ENCODE measurements at places on chromosomes 16 and 17.

DNA sequence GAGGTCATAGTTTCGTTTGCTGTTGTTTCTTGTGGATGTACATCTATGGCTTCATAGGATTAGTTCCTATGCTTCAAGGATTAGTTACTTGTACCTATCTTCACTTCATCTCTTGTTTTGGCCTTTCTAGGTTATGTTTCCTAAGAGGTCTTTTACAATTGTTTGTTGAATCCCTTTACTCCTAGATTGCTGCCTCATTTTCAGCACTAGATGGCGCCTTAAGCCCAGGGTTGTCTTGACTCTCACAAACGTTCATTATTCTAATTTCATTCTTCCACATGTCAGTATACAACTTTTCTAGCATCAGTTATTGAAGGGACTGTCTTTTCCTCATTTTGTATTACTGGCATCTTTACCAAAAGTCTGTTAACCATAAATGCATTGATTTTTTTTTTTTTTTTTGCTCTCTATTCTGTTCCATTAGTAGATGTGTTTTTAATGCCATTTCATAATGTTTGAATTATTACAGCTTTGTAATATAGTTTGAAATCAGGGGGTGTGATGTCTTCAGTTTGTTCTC lies 45.0 kb upstream of the NACA2 start:
- peak; percentile 64 for DNase-seq

DNA sequence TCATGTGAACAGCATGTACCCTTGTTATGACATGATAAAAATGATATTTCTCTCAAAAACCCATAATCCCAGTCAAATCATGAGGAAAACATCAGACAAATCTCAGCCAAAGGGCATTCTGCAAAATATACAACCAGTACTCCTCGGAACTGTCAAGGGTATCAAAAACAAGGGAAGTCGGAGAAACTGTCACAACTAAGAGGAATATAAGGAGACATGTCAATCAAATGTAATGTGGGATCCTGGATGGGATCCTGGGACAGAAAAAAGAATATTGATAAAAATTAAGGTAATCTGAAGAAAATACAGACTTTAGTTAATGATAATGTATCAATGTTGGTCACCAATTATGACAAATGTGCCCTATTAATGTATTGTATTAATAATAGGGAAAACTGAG lies 15.6 kb upstream of the CDYL2 start:
- no peak for DNase-seq

DNA sequence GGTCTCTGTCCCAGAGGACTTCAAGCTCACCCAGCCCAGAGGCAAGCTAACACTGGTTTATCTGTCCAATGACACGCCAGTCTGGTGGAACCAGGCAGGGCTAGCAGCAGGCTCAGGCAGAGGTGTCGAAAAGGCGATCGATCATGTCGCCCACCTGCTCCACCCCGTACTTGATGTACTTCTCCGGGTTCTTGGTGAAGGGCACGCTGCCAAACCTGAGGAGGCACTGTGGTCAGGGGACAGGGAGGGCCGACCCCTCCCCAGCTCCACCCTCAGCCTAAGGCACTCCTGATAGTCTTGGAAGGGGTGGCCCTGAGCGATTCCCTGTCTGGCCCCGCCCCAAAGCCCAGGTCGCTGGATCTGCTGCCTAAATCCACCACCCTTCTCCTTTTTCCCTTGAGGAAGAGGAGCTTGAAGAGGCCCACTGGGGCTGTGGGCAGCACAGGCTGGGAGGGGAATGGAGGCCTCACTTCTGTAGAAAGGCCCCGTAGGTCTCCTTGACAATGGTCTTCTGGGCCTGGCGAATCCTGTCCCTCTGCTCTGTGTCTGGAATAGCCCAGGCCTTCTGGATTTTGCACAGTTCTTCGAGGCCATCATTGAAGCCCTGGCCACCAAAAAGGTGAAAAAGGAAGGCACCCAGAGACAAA lies 4.7 kb downstream of the ZACN start:
- no peak for DNase-seq

DNA sequence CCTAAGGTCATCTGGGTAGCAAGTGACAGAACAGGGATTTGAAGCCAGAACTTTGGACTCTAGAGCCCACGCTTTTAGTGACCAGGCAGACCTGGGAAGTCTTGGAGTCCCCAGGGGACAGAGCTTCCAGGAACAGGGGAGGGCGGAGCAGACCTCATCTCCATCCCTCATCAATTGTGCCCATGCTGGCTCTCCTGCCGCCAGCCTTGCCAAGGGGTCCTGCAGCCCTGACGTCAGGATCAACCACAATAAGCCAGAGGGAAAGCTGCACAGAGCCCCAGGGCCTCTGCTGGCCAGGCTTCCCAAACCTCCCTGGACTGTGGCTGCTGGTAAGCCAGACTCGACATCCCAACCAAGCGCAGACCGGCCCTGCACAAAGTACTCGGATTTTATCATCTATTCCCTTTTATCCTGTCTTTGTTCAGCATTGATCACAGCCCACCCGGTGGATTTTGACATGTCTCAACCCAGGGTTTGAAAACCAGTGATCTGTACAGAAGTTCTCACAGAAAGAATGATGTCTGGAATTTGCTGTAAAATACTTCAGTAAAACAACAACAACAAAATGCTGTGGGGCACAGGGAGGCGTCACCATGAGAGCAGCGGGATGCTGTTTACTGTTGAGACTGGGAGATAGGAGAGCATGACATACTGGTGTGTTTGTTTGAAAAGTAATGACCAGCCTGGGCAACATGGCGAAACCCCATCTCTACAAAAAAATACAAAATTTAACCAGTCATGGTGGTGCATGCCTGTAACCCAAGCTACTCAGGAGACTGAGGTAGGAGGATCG lies 11.8 kb downstream of the C16orf74 start:
- no peak for DNase-seq

DNA sequence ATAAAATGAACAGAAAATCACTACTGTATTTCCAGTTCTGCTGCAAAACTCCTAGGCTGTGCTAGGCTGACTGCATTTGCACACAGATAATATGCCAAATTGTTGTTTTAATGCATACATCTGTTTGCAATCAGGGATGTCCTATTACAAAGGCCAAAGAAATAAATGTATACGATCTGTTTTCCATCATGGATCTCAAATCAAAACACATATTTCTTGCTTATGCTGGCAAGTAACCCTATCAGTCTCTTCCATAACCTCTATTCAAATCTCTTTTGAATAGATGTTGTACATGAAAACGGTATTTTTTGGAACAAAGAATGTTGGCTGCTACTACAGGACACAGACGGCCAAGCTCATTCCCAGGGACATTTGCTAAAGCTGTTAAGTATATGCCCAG lies 56.6 kb downstream of the DUSP14 start:
- no peak for DNase-seq

- no peak for DNase-seq
Observed at GRCh38 chr16:49524947-49525315, 151.3 kb downstream of the C16orf78 start.

GRCh38 chr16:50539053-50539695 lies 9.0 kb upstream of the NKD1 start:
- no peak for DNase-seq

- no peak for DNase-seq
Observed at GRCh38 chr16:3787924-3788661, 70.8 kb upstream of the TRAP1 start.

DNA sequence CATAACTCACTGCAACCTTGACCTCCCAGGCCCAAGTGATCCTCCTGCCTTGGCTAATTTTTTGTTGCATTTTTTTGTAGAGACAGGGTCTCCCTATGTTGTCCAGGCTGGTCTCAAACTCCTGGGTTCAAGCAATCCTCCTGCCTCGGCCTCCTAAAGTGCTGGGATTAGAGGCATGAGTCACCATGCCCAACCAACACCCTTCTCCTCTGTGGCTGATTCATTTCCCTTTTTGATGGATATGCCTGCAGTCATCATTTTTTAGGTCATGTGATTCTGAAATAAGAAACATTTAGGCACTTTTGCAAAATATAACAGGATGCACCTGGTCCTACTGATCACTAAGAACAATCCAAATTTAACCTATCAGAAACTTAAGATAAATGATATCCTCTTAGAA lies 44.0 kb upstream of the YPEL2 start:
- DNase-seq, result peak; percentile 80

- peak; percentile 74 for DNase-seq
Observed at GRCh38 chr16:75108792-75109731, 7.5 kb downstream of the LDHD start.

- no peak for DNase-seq
Observed at GRCh38 chr17:17684906-17685774, 3.9 kb downstream of the RAI1 start.

DNA sequence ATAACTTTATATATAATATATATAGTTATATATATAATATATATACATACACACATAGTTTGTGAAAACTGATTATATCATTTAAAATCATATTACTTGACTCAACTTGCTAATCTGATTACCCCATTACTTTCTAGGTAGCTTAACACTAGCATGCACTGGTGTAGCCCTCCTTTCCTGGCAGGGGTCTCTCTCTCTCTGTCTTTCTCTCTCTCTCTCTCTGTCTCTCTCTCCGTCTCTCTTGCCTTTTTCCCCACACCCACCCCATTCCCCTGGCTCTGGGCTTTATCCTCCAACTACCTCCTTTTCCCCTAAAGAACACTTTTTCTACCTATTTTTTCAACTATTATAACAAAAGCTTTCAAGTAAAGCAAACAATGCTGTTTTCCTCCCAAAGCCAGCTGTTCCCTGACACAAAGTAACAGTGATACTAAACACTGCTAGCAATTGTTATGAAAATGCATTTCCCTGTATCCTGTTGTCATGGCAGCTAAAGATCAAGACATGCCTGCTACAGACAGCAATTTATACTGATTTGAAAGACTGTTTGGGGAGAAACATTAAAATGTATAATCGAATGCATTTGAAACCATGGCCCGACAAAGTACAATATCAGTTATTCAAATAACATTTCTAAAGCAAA lies 89.4 kb downstream of the CHD9NB start:
- DNase-seq, result no peak

DNA sequence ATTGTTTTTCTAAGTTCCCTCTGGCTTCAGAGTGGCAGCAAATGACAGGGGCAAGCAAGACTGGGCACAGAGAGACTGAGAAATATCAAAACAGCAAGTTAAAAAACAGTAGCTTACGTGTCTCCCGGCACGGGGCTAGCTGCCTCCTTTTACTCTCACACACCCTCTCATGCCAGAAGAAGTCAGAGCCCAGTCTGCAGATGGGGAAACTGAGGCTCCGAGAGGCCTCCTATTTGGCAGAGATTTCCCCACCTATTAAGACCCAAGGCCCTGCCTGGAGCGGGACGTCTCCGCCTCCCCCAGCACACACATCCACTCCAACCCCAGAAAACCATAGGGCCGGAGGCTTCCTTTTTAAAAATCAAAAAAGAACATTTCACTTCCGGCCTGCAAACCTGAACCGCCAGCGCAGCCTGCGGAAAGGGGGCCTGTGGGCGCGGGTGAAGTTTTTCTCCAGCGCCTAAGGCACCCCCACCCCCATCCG lies 832 bp downstream of the CARHSP1 start:
- no peak for DNase-seq

- no peak for DNase-seq
Observed at GRCh38 chr16:25158401-25158800, 46.9 kb downstream of the LCMT1 start.

- peak; percentile 44 for DNase-seq
Observed at GRCh38 chr17:31320791-31321190, 631 bp downstream of the EVI2A start.

DNA sequence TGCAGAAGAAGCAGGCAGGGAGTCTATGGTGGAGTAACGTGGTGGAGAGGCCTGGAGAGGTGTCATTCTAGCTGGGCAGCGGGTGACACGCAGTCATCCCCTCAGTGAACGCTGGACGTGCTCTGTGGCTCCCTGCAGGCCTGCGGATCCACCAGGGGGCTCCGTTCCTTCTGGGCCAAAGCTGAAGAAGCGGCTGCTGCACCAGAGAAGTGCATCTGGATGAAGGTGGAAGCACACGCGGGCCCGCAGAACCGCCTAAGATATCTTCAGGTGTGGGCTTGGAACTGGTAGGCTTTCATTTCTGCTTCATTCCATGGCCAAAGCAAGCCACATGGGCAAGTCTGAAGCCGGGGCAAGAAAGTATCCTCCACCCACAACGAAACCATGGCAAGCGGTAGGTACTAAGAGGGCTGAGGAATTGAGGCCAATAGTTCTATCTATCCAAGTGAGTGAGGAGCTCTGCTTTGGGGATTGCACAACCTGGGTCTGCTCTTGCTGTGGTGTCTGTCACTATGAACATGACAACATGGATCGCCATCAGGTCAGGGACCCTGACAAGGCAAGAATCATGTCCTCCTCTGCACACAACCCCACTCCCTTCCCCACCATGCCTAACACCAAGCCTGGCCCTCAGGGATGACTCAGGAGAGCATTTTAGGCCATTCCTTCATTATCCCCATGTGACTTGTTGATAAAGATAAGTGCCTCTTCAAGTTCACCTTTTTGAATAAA lies 78.9 kb upstream of the FBXO47 start:
- DNase-seq, result peak; percentile 15

DNA sequence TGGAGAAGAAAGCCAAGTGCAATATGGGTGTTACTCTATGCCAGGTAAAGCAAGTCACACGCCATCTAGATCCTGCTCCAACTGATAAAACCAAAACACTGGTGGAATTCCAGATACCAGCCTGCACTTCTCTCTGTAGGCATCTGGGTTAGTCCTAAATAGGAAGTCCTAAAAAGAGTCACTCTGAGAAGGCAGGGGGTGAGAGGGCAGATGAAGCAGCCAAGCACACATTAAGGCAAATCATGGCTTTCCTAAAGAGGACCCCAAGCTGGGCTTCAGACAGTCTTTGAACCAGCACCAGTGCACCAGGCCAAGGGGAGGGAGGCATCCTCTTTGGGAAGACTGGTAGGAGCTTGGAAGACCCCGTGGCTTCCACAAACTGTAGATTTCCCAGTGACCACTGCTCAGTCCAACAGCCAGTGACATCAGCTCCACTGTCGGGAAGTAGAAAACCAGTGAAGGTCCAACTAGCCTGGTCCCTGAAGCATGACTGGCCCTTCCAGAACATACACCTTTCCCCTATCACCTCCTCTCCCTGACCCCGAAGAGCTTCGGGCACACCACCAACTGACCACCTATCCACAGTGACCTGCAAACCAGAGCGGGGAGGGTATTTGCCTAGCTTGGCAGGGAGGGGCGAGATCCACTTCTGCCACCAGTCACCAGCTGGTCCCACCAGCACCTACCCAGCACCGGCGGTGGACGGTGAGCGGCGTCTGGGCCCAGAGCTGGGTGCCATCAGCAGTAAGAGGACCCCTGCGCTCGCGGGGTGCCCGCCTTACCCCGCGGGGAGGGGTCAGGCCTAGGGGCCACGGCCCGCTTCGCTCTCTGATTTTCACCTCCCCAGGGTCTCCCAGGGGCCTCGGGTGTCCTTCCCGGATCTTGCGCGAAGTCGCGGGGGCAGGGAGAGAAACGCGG lies 1.0 kb downstream of the LITAF start:
- DNase-seq, result peak; percentile 49

DNA sequence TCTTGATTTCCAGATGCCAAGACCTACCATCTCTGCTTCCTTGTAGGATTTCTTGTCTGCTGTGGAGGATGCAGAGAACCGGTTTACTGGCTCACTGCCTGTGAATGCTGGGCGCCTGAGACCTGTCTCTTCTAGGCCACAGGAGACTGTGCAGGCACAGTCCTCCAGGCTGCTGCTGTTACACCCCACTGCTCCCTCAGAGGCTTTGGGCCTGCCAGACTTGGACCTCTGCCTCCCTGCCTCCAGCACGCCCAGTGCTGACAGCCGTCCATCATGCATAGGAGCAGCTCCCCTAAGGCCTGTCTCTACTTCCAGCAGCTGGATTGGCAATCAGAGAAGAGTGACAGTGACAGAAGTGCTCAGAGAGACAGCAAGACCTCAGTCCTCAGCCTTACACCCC lies 6.1 kb downstream of the HROB start:
- DNase-seq, result no peak

- DNase-seq, result no peak
Observed at GRCh38 chr16:2471016-2471652, at the start of gene NTN3. Gene NTN3 (plus strand): TSS chr16:2471297. CDS start chr16:2471702, 405 bp downstream.

Measured in KBM-7 (cell line).